Activated naive CD8-positive, alpha-beta T cell treated with anti-CD3 and anti-CD28 coated beads for 36 hours (primary cell): ENCODE measurements at places on chromosomes 3 and 15. TPM values are rescaled to one million over a fixed set of nuclear protein-coding genes. Genes with fewer than 3 reads are reported as not detected.

DNA sequence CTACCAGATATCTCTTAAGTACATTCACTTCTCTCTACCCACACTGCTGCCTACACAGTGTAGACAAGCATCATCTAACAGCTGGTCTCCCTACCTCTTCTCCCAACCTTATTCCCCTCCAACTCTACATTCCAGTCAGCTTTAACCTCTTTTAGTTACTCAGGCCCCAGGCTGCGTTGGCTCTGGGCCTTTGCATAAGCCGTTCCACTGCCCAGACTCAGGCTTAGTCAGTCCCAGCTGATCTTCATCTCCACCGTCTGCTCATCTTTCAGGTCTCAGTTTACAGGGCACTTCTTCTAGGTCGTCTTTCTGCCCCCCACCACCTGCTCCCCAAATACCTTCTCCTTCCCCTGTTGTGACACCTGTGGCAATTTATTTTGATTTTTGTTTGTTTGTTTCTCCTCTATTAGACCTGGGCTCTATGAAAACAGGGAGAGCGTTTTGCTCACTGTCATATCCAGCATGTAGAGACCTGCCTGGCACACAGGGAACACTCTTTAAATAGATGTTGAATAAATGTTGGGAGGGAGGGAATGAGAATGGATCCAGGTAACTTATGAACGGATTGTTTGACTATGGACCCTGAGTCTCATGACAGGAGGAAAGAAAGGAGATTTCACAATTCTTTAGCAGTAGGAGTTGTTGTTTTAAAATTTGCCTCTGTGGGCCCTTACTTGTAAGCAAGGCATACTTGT lies 11.1 kb downstream of the SLC27A2 start:
- no peak for DNase-seq

DNA sequence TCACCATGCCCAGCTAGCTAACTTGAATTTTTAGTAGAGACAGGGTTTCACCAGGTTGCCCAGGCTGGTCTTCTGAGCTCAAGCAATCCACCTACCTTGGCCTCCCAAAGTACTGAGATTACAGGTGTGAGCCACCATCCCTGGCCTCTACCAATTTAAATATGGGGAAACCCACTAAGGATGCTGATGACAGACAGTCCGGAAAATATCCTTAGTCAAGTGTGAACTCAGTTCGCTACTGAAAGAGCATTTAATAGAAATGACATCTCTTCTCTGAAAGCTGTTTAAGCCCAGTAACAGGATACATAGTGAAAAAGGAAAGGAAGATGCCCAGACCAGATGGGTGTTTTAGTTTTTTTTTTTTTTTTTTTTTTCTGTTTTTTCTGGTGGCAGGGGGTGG lies 7.7 kb upstream of the GRAMD2A start:
- no peak for DNase-seq

GRCh38 chr15:68526784-68527183 lies 52.0 kb upstream of the CORO2B start:
- DNase-seq, result no peak

DNA sequence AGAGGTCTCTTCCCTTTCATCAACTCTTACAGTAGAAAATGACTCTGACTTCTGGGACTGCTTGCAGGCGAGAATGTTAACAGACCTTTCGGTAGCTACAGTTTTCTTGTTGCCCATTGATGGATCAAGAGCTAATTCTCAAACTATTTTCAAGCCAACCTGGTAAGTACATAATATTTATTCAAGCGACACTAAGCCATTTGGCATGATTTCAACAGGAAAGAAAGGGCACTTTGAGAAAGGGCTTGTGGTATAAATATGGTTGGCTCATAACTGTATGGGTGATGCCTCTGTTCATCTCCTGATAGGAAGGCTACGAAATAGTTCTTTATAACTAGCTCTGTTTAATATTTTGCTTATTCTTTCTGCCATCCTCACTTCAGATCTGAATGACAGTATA lies 196.2 kb upstream of the CNTN4 start:
- no peak for DNase-seq

DNA sequence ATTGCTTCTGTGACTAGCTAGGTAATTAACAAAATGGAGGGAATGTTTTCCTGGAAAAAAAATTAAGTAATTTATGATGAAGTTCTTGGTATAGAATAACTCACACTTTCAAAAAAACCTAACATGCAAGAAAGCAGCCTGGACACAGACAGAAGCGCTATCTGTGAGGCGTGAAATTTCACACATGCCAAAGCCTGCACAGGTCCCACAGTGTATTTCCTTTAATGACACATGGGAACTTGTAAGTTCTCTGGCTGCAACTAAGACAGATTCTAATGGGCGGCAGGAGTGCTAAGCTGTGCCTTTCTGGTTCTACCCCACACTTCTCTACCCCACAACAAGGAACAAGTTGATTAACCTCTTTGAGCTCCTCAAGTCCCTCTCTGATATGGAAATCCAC lies 84.9 kb upstream of the NEO1 start:
- no peak for DNase-seq

DNA sequence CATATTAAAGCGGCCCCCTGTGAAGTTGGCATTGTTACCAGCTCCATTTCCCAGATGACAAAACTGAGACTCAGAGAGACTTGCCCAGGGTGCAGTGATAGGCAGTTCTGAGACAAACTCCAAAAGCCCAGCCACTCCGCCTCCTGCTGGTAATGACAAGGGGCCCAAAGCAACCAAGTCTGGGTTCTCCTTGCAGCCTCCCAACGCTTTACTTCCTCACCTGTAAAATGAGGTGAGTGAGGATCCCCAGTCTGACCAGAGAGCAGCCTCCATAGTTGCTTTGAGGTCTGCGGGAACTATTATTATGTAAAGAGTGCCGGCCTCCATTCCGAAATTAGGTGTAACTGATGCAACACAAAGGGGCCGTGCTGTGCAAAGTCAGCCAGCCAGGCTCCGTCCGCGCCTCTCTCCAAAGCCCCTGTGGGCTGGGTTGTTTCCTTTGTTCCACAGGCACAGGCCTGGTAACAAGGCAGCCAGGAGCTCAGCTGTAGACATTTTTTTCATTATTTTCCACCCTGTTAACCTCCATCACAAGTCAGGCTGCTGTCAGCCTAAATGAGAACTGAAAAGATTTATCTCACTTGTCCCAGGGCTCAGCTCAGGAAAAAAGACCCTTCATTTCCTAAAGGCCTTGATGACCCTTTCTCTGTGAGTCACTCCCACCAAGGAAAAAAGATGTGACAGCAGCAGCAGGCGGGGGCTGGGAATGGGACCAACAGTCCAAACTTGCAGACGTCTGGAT lies 139.1 kb upstream of the RAD18 start:
- no peak for DNase-seq

DNA sequence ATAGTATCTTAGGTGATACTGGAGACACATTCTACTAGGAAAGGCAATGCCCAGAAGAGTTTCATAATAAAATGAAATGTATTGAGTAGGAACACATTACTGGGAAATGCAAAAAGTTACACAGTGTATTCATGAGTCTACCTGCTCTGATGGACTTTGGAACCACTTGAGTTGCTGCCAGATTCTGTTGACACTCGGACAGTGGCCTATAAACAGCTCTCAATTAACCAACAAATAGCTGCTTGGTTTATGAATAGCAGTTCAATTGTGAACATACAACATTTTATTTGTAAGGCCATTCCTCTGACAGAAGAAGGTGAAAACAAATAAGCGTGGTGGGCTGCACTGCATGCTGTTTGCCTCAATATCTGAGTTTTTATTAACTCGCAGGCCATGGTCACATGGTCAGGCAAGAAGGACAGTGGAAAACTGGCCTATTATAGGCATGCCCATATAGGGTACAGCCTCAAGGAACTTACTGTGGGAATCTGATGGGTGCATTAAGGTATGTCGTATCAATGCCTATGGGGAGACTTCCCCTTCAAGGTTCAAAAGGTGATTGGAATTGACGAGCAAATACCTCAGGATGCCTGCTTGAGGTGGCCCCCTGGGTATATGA lies 66.2 kb downstream of the C3orf80 start:
- DNase-seq, result no peak

- no peak for DNase-seq
Observed at GRCh38 chr15:79635149-79635771, 203.1 kb downstream of the MINAR1 start.

DNA sequence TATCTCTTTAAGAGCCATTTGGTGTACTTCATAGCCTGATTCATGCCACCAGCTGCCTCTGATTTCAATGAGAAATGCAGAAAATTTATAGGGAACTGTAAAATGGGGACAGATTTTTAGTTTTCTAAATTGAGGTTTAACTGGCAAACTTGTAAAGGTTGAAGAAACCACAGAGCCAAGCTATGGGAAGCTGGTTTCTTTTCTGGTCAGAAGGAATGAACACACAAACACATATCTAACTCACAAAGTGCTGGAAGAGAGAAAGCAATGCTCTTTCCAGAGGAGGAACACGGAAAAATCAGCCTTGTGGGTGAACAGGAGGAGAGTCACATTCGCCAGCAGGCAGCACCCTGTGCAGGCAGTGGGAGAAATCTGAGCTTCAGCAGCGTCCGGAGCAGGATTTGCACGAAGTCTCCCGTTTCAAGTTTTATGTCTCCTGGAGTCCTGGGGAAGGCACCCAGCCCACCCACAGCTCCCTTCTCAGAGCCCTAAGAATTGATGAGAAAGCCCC lies 481 bp downstream of the MASP1 start:
- DNase-seq, result no peak

DNA sequence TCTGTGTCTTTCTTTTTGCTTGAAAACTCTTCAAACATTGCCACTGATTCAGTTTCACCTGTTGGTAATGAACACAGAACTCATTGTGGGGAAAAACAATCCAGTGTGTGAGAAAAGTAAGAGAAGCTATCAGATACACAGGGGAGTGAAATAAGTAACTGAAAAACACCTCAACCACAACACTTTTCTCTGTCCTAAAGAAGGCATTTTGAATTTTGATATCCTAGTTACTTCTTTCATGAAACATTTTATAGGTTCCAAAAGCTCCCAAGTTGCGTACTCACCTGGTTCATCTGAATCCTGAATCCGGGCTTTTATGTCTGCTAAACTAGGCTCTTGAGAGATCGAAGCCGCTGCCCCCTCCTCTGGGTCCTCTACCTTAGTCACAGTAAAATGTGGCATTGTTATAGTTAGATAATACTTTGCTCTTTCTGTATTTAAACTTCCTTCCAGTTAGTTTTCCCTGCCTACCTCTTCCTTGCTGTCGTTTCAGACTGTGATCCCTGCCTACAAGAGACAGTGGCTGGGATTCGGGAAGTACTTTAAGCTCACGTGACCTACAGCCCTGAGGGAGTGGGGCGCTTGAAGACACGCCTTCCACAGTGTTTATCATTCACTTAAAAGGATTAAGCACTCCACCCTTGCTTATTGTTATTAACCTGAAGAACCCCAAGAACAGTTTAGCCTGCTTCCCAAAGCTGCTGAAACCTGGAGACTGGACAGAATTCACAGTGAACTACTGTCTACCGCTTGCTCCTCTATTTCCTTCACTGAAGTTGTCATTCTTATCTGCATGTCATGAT lies 19.1 kb downstream of the SLC12A6 start:
- DNase-seq, result no peak

DNA sequence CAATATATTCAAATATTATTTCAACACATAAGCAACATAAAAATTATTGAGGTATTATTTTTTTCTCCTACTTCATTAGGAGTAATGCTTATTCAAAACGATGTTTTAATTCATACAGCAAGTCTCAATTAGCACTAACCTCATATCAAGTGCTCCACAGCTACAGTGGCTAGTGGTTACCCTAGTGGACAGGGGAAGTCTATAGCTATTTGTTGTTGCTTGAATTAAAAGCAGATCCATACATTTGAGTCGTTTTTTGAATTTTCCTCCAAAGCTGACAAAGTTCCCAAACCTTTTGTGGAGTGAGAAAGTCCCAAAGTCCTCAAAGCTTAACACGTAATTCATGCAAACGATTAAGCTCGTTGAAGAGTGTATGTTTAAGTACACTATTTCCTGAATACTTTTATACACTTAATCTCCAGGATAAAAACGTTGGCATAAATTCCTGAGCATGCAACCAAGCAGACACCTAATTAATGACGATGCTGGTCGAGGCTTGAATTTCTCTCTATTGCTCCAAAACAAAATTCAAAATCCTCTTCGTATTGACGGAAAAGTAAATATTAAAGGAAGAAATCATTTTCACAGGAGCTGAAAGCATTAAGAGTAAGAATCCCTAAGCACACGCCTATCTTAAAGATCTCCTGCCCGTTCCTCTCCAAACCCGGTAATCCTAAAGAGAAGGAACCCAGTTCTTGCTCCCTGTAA lies 985 bp downstream of the VPS13C start:
- DNase-seq, result no peak

- no peak for DNase-seq
Observed at GRCh38 chr3:36800533-36801116, 36.3 kb upstream of the DCLK3 start.

DNA sequence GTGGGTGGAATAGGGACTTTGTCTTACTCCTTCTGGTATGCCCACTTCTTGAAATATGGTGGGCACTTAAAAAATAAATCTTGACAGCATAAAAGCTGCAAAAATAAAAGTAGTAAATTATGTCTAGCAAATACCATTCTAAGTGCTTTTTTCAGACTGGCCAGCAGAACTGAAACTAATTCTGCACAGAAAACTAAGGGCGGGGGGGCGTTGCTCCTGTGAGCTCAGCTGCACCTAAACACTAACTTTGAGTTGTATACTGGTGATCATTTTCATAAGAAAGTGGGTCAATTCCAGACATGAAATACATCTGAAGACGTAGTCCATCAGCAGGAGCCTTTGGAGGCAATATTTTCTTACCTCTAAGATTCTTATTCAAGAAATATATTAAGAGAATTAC lies 114.8 kb downstream of the WDR76 start:
- DNase-seq, result no peak

- DNase-seq, result no peak
Observed at GRCh38 chr3:152270937-152271336, 2.2 kb downstream of the MBNL1 start.

DNA sequence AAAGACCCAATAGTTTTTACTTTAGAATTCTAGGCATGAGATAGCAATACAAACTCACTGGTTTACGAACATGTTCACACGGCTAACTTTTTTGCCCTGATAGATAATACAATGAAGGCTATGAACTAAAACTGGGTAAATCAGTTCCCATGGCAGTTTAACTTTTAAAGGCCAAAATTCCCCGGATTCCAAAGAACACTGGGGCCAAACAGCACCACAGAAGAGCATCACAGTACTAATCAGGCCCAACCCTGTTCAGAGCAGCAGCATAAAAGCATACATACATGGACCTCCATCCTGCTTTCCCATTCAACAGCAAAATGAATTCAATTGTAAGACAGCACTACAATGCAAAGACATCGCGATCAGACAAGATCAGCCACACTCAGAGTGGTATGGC lies 540.3 kb upstream of the CCDC54 start:
- DNase-seq, result no peak

DNA sequence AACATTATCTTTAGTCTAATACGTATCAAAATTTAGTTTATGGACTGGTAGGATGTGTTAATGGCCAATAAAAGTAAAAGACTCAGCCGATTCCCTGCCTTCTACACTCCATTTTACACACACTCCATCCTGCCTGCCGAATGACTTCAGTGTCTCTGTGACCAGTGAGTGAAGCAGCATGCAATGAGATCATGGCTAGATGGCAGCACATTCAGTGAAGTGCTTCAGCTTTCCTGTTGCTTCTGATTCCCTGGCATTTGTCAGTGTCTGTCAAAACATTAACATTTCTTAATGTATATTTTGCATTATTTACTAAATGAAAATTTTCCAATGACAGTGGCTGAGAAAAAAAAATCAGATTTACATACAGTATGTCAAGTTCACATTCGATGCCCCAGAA lies 412.0 kb downstream of the FHIT start:
- DNase-seq, result no peak

Gene AADACL2
- total RNA-seq, result not detected

Gene GLDN
- not detected for total RNA-seq

Gene PPP2R3A
- total RNA-seq, result 0.49 TPM

Gene MYL3
- not detected for total RNA-seq

Gene AGBL1
- not detected for total RNA-seq

Gene FBXO22
- 48.2 TPM for total RNA-seq

Gene PIGBOS1
- 13.6 TPM for total RNA-seq
